ENCODE measurements at places on chromosomes 3 and 15. TPM values are rescaled to one million over a fixed set of nuclear protein-coding genes. Genes with fewer than 3 reads are reported as not detected.

GREM1 gene
- not detected for polyA plus RNA-seq

PATL2 gene
- polyA plus RNA-seq, result 41.4 TPM

GRCh38 chr15:31149088-31149505 lies 47.6 kb upstream of the TRPM1 start:
- H3K27me3 ChIP-seq, result no peaks in the 10 kb centered on the region
- no peaks in the 10 kb centered on the region for H3K36me3 ChIP-seq
- no peak overlapping the region for H3K4me3 ChIP-seq
- no peak for DNase-seq
- no peak overlapping the region for H3K27ac ChIP-seq
- no peaks in the 10 kb centered on the region for H3K4me1 ChIP-seq

GRCh38 chr3:107690522-107691138 lies 167.9 kb downstream of the BBX start:
- DNase-seq, result no peak
- H3K27me3 ChIP-seq, result no peaks in the 10 kb centered on the region
- H3K4me3 ChIP-seq, result no peak overlapping the region
- peaks cover 6% of the 10 kb centered on the region for H3K4me1 ChIP-seq
- no peaks in the 10 kb centered on the region for H3K36me3 ChIP-seq

DNA sequence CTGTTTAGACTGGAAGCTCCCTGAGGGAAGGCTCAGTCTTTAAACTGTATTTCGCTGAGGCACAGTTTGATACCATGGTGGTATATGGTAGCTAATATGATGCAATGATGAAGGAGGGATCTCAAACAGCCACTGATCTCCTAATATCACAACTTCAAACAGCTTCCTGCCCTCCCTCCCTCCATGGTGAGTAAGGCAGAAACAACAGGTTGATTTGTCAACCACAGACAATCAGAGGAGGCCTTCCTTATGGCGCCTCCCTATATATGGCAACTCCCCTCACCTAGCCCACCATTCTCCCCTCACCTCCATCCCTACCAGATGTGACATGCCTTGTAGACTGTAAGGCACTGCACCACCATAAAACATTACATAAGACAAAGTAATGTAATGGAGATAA lies 316.5 kb upstream of the ICE2 start:
- H3K27me3 ChIP-seq, result peaks cover 3% of the 10 kb centered on the region
- no peak for DNase-seq
- H3K4me1 ChIP-seq, result peaks cover 32% of the 10 kb centered on the region
- H3K4me3 ChIP-seq, result no peak overlapping the region

All from immature natural killer cell (primary cell).